HL-60 (cell line): ENCODE measurements at places on chromosomes 4 and X.

- DNase-seq, result no peak
Measured at GRCh38 chrX:3585719-3586118, 127.7 kb downstream of the PRKX start.

DNA sequence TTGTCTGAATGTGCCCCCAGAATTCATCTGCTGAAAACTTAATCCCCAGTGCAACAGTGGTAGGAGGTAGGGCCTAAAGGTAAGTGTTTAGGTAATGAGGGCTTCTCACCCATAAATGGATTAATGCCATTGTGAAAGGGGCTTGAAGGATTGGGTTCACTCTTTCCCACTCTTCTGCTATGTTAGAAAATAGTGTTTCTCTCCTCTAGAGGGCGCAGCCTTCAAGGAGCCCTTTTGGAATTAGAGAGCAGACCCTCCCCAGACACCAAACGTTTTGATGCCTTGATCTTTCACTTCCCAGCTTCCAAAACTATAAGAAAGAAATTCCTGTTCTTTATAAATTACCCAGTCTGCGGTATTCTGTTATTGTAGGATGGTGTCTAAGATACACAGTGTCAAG, 706.4 kb downstream of the SMARCA1 start:
- DNase-seq, result no peak

DNA sequence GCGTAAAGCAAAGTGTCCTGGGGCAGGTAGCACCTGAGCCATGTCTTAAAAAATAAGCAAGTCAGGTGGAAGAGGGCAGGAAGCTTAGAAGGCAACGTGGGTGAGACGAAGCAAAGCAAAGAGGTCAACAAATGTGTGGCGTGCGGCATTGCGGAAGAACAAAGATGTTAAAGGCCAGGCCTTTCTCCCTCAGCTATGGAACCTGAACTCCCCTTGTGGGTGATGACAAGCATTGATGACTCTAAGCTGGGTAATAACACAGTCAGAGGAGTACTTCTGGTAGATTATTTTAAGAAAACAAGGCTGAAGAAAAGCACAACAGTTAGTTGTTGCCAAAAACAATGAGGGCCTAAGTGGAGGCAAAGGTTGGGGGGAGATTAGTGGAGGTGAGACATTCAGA, 29.0 kb upstream of the SORBS2 start:
- no peak for DNase-seq

GRCh38 chr4:107870916-107871786, 46.4 kb downstream of the SGMS2 start:
- no peak for DNase-seq

DNA sequence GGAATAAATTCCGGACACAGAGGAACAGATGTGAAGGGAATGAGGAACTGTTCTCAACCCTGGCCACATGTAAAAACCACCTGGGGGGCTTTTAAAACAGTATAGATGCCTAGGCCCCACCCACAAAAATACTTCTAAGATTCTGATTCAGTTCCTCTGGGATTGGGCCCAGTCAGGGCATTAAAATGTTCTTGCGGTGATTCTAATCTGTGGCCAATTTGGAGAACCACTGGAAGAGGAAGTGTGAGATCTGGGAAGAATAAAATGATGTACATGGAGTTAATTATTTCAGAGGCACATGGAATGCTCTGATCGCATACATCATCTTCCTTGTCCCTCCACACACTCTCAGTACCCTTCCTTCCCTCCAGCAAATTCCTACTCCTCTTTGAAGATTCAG, 192.2 kb downstream of the APBB2 start:
- no peak for DNase-seq

- DNase-seq, result no peak
Measured at GRCh38 chrX:73213734-73214425, 771 bp downstream of the NAP1L2 start.

DNA sequence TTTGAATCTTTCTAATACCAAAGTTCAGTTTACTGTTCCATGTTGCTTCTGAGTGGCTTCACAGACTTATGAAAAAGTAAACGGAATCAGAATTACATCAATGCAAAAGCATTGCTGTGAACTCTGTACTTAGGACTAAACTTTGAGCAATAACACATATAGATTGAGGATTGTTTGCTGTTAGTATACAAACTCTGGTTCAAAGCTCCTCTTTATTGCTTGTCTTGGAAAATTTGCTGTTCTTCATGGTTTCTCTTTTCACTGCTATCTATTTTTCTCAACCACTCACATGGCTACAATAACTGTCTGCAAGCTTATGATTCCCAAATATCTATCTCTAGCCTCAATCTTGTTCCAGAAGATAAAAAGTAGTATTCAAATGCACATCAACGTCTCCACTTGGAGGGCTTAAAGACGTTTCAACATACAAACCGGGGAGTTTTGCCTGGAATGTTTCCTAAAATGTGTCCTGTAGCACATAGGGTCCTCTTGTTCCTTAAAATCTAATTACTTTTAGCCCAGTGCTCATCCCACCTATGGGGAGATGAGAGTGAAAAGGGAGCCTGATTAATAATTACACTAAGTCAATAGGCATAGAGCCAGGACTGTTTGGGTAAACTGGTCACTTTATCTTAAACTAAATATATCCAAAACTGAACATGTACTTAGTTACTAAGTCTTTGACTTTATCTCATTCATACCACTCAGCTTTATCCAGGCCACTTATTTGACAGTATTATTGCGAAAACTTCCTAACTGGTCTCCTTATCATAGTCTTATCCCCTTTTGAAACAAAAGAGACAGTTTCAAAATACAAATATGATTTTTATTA, 3.6 kb upstream of the AFP start:
- no peak for DNase-seq

DNA sequence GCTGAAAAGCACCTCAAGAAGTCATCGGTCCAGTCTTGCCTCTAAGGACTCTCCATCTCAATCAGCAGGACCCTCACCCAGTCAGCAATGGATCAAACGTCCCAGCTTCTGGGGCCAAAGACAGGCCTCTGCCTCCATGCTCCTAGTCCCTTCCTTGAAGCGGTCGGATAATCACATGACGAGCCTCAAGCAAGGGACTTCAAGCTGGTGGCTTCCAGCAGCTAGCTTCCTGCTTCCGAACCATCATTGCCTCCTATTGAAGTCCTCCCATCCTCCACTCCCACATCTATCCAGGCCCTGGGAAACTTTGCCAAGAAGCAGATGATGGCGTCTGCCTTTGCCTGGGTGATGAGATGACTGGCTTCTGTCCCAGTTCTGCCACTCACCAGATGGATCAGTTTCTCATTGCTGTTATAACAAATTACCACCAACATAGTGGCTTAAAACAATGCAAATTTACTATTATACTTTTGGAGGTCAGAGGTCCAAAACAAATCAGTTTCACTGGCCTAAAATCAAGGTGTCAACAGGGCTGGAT, 135.2 kb upstream of the MAMLD1 start:
- DNase-seq, result no peak

GRCh38 chr4:120009731-120010130, 56.9 kb downstream of the MAD2L1 start:
- no peak for DNase-seq
